ENCODE measurements at places on chromosomes 6 and 20.

GRCh38 chr6:128057946-128058345 lies 157.1 kb upstream of the THEMIS start:
- DNase-seq = no peak

DNA sequence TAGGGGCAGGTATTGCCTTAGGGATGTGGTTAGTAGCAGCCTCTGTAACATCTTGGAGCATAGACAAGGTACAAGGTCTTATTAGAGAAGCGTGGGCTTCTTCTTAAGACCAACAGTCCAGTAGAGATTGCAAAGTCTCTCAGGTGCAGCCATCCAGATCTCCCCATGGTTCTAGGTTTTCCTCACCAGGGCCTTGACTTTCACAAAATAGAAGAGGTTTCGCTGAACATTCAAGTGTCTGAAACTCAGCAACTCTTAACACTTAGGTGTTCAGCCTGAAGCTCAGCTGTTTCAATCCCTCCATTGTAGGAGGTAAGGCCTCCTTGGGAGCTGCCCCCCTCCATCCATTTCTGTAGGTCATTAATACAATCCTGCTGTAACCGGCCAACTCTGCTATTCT lies 44.4 kb downstream of the GOPC start:
- DNase-seq = no peak

DNA sequence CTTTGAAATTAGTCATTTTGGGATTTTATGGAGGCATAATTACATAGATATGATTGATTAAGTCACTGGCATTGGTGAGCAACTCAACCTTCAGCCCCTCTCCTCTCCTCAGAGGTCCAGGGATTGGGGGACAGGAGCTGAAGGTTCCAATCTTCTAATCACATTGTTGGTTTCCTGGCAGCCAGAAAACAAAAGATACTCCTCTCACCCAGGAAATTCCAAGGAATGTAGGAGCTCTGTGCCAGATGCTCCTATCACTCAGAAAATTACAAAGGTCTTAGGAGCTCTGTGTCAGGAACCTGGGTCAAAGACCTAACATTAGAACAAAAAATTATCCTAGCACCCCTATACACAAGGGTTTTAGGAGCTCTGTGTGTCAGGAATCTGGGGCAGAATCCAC lies 679.7 kb upstream of the ID4 start:
- DNase-seq = no peak

DNA sequence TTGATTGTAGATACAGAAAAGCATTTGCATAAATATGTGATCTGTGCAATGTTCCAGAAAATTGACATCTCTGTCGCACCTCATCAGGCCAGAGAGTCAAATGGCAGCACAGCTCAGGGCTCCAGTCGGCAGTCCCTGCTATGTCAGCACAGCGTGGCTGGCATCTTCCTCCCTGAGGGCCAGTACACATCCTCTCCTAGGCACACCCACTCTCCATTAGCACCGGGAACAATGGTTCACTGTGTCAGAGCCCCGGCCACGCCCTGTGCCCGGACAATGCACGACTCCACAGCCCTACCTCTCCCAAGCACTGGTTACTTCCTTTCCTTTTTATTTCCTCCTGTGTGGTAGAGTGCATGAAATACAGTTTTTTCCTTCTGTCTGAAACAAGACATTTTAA lies 114.9 kb downstream of the FOXC1 start:
- DNase-seq = no peak

All from CD4-positive, alpha-beta T cell treated with Interleukin-6 at 100 ng/mL for 8 hours (primary cell).